Effector memory CD4-positive, alpha-beta T cell (primary cell): ENCODE measurements at places on chromosomes 1 and 21.

DNA sequence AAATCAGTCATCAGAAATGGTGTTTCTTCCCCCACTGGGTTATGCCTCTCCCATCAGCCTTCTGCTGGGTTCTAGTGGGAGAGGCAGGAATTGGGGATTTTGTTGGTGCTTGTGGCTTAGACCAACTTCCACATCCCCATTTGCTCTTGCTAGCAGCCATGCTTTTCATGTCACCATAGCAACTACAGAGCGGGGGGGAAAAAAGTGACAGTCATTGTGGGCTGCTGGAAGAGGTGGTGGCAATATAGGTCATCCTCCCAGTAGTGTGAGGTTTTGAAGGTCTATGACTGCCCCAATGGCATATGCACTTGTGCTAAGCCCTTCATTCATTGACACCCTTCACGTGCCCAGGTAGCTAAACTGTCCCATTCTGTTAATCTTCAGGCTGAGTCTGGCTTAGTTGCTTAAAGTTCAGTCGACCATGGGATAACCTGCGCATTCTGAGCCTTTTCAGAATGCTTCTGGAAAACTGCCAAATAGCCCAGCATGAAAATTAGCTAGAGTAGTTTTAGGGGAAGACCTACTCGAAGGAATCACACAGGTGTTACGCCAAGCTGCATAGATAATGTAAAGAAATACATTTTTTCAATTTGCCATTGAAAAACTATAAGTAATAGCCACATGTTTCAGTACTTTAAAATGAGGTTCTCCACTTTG lies 53.7 kb upstream of the ZNF326 start:
- no peak for DNase-seq

DNA sequence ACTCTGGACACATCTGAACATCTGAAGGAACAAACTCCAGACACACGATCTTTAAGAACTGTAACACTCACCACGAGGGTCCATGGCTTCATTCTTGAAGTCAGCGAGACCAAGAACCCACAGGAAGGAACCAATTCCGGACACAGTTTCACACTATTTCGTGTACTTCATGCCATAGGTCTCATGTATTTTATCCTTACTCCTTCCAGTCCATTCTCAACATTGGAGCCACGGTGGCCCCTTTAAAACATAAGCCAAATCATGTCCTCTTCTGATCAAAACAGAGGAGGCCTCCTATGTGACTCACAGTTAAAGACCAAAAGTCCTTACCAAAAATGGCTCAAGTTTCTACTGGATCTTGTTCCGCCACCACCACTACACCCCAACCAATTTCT lies 29.8 kb upstream of the RCOR3 start:
- DNase-seq, result no peak

DNA sequence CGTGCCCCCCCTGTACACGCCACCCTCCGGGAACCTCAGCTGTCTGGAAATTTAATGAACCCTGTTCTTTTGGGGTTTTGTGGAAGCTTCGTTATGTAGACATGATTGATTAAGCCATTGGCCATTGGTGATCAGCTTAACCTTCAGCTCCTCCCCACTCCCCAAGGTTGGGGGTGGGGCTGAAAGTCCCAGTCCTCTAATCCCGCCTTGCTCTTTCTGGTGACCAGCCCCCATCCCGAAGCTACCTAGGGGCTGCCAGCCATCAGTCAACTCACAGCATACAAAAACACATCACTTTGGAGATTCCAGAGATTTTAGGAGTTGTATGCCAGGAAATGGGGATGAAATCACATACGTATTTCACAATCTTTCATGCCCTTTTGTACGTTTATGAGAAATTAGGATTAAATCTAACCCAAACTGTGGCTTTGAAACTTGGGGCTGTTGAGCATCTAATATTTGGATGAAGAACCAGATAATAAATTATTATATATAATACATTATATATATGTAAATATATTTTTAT lies 52.3 kb downstream of the BACE2 start:
- DNase-seq, result no peak

GRCh38 chr1:196678510-196678884 lies 26.7 kb downstream of the CFH start:
- no peak for DNase-seq

GRCh38 chr21:33403786-33404585 lies 773 bp downstream of the IFNGR2 start:
- DNase-seq, result no peak
